ENCODE measurements at places on chromosomes 4 and X.

DNA sequence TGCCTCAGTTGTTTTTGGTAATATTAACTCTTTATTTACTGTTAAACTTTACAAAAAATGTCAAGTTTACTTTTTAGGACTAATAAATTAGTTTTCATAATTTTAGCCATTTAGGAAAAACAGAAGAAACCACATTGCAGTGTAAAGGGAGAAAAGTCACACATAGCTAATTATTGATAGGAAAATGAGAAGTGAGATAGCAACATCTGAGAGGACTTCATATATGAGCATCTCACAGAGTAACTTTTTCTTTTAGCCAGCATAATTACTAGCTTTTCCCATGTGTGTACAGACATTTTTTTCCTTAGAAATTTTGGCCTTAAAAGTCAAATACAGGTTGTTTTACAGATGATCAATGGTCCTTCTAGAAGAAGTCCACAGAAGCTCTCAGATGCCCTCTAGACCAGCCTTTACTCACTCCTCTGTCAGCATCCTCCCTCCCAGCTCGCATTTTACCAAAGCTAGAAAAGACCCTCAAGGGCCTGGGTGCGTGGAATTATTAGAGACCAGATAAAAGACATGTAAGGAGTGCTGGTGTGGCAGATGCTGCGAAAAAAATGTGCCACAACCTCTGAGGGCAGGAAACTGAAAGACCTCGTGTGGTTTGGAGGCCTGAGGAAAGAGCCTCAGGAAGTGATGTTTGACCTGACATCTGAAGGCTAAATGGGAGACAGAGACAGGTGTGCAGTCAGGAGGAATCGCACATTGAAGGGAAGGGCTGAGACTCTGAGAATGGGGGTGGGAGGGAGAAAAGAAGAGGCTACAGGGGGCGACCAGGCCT is 156.9 kb downstream of the CBR4 start:
- no peak for DNase-seq

DNA sequence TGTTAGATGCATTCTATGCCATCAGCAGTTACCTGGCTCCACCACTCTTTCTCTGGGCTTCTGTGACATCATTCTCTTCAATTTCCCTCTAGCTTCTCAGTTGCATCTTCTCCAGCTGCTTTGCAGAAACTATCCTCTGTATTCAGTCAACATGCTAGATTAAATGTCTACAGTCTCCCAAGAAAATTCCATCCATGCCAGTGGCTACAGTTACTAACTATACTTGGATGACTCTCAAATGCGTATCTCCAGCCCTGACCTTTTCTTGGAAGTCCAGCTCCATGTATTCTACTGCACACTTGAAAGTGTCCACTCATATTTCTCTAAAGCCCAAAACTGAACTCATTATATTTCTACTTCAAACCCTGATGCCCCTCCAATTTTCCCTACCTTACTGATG is 232.3 kb upstream of the TENM3 start:
- no peak for DNase-seq

GRCh38 chr4:7558436-7558835 is 123.7 kb upstream of the PSAPL1 start:
- DNase-seq, result no peak

- DNase-seq, result peak; percentile 29
Measured at GRCh38 chrX:267771-268261, 13.4 kb upstream of the PLCXD1 start.

GRCh38 chrX:12378706-12379105 is 240.4 kb downstream of the FRMPD4 start:
- no peak for DNase-seq

GRCh38 chrX:24002167-24002566 is 24.8 kb downstream of the KLHL15 start:
- DNase-seq, result no peak

GRCh38 chrX:16125520-16126149 is 2.3 kb downstream of the GRPR start:
- no peak for DNase-seq

DNA sequence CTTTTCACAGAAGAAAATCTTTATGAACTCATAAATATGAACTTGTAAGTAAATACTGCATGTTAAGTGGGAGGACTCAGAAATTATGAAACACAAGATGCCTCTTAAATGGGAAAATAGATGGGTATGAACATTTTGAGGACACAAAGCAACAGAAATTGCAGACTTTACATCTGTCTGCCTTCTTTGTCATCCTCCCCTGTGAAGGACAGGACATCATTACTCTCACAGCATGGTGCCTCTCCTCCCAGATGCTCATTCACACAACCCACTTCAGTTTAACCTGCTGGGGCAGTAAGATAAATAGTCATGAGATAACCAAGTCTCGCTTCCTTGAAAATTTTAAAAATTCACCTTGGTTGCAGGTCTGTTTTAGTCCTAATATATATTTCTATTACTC is 144.5 kb downstream of the APBB2 start:
- no peak for DNase-seq

GRCh38 chrX:54494989-54495813 is 833 bp downstream of the FGD1 start:
- no peak for DNase-seq

All from HT-29 (cell line).